ENCODE measurements at places on chromosomes 16 and 17.

DNA sequence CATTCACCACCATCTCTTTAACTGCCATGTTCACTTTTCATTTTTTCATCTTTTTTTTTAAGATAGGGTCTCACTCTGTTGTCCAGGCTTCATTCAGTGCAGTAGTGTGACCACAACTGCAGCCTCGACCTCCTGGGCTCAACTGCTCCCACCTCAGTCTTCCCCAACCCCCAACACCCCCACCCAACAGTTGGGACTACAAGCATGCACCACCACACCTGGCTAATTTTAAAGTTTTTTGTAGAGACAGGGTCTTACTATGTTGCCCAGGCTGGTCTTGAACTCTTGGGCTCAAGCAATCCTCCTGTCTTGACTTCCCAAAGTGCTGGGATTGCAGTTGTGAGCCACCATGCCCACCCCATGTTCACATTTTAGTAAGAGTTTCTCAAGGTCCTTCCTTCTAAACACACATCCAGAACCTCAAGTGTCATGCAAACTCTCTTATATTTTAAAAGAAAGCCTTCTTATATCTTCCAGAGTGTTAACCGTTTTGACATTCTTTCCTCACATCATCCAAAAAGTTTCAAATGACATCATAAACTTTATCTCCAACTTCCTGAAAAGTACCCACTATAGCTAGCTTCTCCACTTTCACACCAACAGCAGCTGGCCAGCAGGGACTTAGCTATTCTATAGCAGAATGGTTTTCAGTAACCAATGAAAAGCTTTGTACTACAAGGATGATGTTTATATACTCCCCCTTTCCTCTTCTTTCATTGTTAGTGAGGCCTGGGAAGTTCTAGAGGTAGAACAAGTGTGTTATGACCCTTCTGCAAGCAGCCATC is 49.3 kb downstream of the TRAF4 start:
- no peak for DNase-seq

DNA sequence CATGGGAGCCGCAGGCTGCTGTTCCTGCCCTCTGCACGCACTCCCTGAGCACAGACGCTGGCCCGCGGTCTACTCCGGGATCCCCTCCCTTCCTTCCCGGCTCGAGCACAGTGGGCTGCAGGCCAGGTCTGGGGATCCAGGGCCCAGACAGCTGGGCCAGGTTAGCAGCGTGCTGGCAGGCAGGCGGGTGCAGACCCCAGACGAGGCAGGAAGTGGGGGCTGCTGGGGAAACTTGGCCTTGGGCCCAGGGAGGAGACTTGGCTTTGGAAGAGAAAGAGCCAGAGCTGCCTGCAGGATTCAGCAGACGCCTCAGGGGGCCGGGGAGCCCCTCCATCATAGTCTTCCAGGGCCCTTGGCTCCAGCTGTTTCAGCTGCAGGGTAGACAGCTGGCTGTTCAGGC is 30.2 kb upstream of the ABCC3 start:
- no peak for DNase-seq

GRCh38 chr16:89574681-89575246 is 794 bp upstream of the CPNE7 start:
- DNase-seq: no peak

GRCh38 chr16:67528870-67529581 is 397 bp downstream of the RIPOR1 start:
- no peak for DNase-seq

- no peak for DNase-seq
Measured at GRCh38 chr16:80028581-80029380, 428.2 kb upstream of the MAF start.

GRCh38 chr16:67063008-67063407 is 34.1 kb downstream of the CBFB start:
- no peak for DNase-seq

DNA sequence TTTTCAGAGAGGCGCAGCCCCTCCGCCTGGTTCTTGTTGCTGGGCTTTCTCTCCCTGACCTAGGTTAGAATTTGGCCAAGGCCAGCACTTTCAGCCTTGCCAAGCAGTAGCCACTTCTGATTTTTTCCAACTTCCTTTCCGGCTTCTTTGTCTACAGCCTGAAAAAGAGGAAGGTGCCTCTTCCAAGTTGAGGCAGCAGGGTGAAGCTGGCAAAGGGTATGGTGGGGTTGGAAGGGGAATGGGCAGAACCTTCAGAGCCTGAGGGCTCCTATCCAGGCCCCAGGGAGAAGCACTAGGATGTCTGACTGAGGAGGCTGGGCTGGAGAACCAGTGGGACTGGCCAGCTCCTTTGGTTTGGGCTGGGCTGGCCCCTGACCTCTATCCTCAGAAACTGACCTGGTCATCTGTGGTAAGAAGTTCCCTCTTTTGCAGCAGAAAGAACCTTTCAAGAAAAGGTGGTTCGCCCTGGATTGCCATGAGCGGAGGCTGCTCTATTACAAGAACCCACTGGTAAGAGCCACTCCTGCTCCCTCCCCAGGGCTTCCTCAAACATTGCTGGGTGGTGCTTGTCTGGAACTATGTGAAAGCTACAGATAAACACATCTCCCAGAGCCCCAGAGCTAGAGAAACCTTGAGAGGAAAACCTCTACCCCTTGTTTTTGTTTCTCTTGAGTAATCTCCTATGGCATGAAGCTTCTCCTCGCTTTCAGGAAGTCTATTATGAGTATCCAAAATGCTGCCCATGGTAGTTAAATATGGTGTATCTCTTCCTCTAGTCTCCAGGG is 16.6 kb upstream of the RNF135 start:
- DNase-seq: no peak

- no peak for DNase-seq
Measured at GRCh38 chr17:81196505-81197408, 26.0 kb downstream of the CEP131 start.

DNA sequence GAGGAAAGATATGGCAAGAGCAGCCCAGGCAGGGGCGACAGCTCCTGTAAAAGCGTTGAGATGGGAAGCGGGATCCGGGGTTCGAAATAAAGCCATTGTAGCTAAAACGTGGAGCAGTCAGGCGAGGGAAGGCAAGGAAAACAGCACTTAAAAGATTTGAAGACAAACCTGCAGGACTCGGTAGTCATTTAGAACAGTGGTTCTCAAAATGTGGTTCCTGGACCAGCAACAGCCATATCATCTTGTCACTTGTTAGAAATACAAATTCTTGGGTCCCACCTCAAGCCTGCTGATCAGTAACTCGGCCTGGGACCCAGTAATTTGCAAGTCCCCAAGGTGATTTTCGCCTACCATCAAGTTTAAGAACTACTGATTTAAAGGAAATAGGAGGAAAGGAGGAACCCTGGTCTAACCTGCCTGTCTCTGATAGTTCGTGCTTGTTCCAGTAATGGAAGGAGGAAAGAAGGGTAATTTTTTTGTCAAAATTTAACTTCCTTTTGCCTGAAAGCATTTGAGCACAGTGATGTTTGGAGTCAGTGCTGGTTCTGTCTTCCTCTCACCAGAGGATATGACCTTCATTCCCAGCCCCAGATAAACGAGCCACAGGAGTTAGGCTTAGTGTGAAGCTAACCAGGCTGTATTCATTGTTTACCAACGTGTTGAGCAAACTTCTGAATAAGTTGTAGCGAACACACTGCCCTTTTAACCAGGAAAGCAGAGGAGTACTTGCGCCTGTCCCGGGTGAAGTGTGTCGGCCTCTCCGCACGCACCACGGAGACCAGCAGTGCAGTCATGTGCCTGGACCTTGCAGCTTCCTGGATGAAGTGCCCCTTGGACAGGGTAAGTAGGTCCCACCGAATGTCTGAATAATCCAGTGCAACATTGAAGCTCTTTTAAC is 1.1 kb downstream of the ORC6 start:
- peak; percentile 34 for DNase-seq

DNA sequence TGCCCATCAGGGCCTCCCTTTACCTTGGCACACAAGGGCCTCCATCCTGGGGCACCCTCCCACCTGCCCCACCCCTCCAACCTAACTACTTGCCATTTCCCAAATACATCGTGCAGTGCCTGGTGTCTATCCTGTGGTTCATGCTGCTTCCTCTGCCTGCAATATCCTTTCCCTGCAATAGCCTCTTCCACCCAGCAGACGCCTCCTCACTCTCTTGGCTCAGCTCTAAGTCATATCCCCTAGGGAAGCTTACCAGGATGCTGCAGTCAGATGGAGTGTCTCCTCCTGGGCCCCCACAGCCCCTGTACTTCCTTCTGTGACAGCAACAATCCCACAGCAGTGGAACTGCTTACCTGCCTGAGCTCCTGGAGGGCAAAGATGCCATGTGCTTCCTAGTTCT is 36.7 kb downstream of the CCDC182 start:
- DNase-seq: no peak

GRCh38 chr16:14569213-14569612 is 60.8 kb downstream of the PARN start:
- no peak for DNase-seq

DNA sequence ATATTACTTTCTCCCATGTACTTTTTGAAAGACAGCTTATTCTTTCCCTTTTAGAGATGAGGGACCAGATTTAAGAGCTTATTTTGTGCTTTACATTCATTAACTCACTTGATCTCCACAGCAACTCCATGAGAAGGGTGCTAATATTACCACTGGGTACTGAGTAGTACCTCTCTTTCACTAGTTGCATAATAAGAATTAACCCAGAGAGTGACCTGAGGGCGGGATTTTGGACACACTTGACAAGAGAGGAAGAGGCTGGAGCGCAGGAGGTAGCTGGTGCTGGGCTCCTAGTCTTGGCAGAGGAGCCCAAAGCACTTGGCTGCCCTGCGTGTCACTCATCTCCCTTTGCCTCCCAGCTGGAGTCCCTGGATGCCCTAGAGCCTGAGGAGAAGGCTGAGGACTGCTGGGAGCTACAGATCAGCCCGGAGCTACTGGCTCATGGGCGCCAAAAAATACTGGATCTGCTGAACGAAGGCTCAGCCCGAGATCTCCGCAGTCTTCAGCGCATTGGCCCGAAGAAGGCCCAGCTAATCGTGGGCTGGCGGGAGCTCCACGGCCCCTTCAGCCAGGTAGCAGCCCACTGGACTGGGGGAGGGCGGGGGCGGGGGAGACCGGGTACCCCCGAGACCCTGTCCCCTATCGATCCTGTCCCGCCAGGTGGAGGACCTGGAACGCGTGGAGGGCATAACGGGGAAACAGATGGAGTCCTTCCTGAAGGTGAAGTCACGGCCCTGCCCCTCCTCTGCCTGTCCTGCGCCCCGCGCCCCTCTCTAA is 1.7 kb upstream of the MAZ start:
- no peak for DNase-seq

DNA sequence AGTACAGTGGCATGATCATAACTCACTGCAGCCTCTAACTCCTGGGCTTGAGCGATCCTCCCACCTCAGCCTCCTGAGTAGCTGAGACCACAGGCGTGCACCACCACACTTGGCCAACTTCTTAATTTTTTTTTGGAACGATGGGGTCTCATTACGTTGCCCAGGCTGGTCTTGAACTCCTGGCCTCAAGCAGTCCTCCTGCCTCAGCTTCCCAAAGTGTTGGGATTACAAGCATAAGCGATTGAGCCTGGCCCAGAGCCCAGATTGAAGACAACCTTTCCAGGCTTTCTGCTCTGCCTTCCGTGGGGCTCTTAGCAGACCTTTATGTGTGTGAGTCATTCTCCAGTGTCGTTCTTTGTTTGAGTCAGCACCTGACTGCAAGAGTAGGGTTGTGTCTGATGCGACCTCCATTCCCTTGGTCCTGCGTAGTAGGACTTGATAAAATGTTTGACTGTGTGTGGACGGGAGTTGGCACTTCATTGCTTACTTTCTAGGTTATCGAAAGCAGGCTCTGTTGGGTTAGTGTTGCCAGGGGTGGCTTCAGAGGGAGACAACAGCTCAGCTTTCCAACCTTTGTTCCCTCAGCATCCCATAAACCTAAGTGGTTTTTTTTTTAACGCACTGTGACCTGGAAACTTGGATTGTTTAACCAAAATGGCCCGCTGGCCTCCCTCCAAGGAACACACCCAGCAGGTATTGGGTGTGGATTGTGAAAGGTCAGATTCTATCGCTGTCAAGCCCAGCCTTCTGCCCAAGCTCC is 26.4 kb downstream of the EEF2K start:
- DNase-seq: peak; percentile 88

DNA sequence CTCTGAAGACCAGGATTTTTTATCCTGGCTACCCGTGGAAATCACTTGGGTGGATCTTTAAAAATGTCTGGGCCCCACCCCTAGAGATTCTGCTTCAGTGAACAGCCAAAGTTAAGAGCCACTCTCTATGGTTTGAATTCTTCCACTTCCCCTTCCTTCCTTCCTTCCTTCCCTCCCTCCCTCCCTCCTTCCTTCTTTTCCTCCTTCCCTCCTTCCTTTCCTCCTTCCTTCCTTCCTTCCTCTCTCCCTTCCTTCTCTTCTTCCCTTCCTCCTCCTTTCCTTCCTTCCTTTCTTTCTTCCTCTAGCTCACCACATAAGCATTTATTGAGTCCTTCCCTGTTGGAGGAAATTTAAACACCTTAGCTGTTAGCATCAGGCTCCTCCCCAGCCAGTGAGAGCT is 203.6 kb downstream of the KATNIP start:
- no peak for DNase-seq

GRCh38 chr17:39871801-39872200 is 3.8 kb downstream of the ZPBP2 start:
- DNase-seq: no peak

DNA sequence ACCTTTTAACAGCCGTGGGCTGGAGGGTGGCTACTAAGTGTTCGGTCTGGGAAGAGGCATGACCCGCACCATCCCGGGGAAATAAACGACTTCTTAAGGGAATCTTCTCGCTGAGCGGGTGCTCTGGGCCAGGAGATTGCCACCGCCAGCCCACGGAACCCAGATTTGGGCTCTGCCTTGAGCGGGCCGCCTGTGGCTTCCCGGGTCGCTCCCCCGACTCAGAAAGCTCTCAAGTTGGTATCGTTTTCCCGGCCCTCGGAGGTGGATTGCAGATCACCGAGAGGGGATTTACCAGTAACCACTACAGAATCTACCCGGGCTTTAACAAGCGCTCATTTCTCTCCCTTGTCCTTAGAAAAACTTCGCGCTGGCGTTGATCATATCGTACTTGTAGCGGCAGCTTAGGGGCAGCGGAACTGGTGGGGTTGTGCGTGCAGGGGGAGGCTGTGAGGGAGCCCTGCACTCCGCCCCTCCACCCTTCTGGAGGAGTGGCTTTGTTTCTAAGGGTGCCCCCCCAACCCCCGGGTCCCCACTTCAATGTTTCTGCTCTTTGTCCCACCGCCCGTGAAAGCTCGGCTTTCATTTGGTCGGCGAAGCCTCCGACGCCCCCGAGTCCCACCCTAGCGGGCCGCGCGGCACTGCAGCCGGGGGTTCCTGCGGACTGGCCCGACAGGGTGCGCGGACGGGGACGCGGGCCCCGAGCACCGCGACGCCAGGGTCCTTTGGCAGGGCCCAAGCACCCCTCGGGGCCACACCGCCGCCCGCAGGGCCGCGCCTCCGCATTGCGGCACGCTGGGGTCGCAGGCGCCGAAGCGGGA is 3.6 kb upstream of the CBX4 start:
- DNase-seq: no peak

- no peak for DNase-seq
Measured at GRCh38 chr17:21033350-21033749, 9.5 kb downstream of the USP22 start.

DNA sequence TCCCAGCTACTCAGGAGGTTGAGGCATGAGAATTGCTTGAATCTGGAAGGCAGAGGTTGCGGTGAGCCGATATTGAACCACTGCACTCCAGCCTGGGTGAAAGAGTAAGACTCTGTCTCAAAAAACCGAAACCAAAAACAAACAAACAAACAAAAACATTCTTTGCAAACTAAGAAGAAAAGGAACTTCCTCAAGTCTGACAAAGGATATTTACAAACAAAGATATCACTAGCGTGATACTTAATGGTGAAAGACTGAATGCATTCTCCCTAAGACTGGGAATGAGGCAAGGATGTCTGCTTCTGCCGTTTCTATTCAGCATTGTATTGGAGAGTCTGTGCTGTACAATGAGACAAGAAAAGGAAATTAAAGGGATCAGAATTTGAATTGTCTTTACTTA is 10.5 kb upstream of the MPO start:
- DNase-seq: no peak

Measured in right lobe of liver (tissue), 6 donors.